ENCODE measurements at places on chromosomes 16 and 17.

DNA sequence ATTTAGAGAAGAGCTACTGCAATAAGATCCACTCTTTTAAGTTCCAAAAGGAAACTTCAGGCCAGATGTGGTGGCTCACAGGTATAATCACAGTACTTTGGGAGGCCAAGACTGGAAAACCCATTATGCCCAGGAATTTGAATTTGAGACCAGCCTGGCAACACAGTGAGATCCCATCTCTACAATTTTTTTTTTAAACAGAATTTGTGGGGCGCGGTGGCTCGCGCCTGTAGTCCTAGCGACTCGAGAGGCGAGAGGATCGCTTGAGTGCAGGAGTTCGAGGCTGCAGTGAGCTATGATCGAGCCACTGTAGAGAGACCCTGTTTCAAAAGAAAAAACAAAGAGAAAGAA is 793 bp downstream of the COG7 start:
- no peak for DNase-seq

DNA sequence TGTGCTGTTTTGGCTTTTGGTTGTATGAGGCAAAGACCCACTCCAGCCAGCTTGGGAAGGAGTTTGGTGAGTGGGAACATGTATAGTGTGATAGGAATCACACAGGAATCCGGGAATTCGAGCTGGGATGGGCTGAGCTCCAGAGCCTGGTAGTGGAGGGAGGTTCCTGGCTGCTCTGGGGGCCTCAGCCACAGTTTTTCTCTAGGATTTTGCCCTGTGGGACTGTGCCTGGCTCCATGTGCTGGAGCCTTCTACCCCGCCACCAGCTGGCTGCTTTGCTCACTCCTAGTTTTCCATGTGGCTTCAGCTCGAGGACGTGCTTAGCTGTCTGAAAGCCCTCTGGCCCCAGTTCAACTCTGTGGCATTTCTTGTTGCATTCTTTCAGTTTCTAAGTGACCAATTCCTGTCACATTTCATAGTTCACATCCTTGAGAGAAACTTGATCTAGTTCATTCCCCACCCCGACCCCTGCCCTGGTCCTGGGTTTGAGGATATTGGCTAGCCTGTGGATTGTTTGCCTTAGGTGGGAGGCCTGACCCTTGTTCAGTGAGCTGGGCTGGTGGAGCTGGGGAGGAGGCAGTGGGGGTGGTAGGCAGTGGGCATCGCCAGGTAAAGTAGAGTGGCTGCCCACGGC is 5.0 kb downstream of the SEC14L1 start:
- peak; percentile 83 for DNase-seq

GRCh38 chr16:9251026-9251425 is 159.6 kb downstream of the HAPSTR1 start:
- no peak for DNase-seq

DNA sequence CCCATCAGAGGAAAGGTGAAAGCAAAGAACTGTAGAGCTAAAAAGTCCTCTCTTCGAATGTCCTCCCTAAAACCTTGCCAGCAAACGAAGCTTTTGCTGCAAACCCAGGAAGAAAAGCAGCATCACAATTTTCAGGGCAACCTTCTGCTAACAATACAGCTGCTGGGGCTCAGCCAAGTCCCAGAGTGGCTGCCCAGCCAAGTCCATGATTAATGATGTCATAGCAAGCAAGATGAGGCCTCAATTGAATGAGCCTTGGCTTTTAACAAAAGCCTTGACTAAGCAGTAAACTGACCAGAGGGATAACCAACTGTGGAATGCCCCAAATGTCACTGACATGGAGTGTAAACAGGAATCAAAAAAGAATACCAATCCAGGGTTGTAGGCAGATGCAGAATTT is 342.7 kb downstream of the PMP22 start:
- no peak for DNase-seq

DNA sequence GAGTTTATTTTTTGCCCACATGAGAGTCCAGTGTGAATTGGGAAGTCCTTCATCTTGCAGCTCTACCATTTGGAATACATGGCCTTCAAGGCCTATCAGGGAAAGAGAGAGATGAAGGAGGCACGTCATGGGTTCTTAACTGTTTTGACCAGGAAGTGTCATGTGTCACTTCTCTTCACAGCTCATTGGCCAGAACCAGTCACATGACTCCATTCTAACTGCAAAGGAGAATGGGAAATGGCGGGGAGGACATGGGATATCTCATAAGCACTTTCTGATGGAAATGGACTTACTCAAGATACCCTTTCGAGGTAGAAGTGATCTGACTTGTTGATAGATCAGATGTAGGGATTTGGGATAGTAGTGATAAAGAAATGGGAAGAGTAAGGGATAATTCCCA is 57.9 kb upstream of the CES5A start:
- no peak for DNase-seq

- DNase-seq: no peak
Observed at GRCh38 chr16:53814801-53815200, 110.8 kb downstream of the FTO start.

DNA sequence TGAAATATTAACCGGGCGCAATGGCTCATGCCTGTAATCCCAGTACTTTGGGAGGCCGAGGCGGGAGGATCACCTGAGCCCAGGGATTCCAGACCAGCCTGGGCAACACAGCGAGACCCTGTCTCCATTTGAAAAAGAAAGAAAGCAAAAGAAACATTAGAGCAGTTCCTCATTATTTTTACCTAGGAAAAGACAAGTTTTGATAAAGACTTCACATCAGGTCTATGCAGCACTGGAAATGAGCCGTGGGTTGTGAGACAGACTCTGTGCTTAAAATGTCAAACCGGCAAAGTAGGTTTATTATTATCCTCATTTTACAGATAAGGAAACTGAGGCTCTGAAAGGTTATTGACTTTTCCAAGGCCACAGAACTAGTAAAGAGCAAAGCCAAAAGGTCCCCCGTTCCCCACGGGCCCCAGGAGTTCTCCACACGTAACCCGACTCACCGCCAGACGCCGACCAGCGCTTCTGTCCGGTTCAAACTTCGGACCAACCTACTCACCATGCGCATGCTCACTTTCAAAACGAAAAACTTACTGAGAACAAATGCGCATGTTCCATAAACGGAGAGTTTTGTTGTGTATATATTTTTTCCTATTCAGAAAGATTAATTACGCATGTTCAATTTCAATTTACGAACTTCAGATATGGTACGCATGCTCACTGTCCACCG is 356 bp downstream of the TUBD1 start:
- DNase-seq: peak; percentile 13

- no peak for DNase-seq
Observed at GRCh38 chr17:47281216-47281615, 27.6 kb downstream of the ITGB3 start.

DNA sequence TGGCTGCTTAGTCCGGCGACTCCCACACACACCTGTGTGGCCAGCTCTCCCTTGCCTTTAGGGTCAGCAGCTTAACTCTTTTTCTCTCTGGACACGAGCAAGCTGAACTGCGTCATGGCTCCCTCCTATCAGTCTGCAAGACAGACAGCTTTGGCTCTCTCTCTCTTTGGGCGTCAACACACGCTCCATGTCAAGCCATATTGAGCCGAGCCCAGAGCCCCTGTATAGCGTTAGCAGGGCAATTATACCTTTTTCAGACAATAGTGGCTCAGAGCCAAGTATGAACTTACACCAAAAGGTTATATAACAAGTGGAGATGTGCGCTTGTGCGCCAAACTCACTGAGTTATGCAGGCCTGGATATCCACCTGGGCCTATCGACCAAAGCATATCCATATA is 34.8 kb upstream of the APPBP2 start:
- DNase-seq: no peak

- peak; percentile 42 for DNase-seq
Observed at GRCh38 chr17:78737332-78737731, 44.7 kb downstream of the CYTH1 start.

DNA sequence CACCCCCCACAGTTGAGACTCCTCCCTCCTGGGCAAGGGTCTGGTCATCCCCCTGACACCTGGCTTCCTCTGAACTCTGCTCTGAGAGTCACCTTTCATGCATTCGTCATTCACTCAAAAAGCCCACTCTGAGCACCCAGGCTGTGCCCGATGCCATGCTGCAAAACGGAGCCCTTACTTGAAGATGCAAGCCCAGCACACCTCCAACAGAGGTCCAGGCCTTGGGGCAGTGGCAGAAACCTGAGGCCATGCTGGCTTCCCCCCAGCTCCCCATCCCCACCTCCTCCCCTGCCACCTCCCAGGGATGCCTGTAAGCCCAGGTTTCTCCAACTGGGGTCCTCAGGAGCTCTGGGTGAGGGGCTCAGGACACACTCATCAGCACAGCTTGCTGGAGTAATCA is 67.7 kb upstream of the TNRC6C start:
- no peak for DNase-seq

GRCh38 chr16:2698965-2699750 is 16.8 kb downstream of the KCTD5 start:
- no peak for DNase-seq

DNA sequence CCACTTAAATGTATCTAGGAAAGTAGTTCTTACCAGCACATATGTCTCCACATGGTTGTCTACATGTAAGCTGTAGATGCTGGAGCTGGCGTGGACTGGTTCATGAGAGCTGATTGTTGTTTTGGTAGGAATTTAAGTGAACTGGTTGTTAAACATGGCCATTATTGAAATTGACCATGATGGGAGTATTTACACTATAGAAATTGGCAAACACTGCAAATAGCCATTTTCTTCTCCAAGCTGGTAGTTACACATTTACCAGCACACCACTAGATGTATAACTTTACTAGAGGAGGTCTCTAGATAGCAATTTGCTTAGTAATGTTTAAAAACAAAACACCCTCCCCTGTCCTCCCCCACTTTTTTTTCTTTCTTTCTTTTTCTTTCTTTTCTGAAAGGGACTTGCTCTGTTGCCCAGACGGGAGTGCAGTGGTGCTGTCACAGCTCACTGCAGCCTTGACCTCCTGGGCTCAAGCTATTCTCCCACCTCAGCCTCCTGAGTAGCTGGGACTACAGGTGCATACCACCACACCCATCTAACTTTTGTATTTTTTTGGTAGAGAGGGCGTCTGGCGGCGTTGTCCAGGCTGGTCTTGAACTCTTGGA is 24.2 kb downstream of the IGSF6 start:
- DNase-seq: no peak

GRCh38 chr17:57281887-57282286 is 25.6 kb downstream of the MSI2 start:
- no peak for DNase-seq

DNA sequence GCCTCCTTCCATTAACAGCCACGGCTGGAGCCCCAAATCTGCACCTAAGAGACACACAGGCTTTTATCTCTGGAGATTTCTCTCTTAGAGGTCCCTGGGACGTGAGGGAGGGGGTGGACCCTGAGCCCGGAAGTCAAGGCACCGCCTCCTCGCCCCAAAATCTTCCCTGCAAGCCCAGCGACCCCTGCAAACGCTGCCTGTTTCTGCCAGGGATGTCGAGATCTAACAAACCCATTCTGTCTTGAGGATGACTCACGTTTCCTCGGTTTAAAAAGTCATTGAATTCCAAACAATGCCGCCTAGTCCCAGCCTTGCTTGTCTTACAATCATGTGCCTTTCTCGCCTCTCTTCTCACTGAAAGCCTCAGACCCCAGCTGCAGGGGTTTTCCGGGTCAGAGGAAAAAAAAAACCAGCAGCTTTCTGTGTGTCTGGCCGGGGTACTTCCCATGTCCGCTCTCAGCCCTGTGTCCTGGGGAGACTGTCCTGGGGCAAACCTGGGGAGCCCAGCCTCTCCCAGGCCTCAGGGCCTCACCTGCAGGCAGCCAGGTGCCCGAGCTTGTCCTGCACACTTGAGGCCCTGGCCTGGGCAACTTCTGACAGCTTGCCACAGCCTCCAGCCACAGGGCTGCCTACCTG is 15.4 kb downstream of the ARL2BP start:
- DNase-seq: peak; percentile 77

GRCh38 chr16:80468029-80468428 is 72.8 kb upstream of the DYNLRB2 start:
- DNase-seq: no peak

DNA sequence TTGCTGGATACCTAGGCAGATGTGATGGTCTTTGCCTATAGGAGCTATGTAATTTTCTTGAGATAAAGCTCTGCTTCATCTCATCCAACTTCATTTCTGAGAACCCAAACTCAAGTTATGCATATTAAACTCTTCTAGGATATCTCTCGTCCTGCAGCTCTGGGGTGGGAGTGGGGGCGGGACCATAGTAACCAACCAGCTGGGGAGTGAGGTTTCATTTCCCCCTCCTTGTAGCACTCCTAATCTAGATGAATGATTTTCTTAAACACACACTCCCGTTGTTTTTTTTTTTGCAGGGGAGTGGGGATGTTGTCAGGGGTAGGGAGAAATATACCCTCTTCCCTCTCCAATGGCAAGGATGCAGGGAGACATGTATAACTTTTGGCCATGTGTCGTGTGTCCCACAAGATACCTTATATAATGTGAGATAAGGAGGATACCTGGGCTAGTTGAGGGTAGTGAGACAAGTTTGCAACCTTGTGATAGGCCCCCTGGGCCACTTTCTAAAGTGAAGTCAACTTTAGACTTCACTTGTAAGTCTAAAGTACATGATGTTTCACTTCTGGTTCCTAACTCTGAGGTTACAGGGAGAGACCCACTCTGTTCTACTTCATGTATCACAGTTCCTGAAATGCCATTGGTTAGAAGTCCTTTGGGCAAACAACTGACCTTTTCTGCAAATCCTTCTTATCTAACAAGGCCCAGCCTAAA is 10.5 kb upstream of the HEATR6 start:
- no peak for DNase-seq

- peak; percentile 89 for DNase-seq
Observed at GRCh38 chr16:10918294-10919002, 23.8 kb downstream of the DEXI start.

- DNase-seq: no peak
Observed at GRCh38 chr16:79182616-79183015, 417.9 kb downstream of the MAF start.

- DNase-seq: no peak
Observed at GRCh38 chr16:9913604-9914326, 268.5 kb downstream of the GRIN2A start.

Data from hepatic stellate cell (primary cell).